ENCODE measurements at places on chromosomes 16 and 17. TPM values are rescaled to one million over a fixed set of nuclear protein-coding genes. Genes with fewer than 3 reads are reported as not detected.

Gene DOC2A
- 0.22 TPM for total RNA-seq

Gene FOXN1
- not detected for total RNA-seq

Gene P2RX5
- 1.7 TPM for total RNA-seq

Gene DNAAF1
- total RNA-seq = 0.14 TPM

Gene PIP4K2B
- 42.4 TPM for total RNA-seq

Gene EME2
- 13.5 TPM for total RNA-seq
